Fibroblast of skin of left quadriceps (primary cell): ENCODE measurements at places on chromosomes 16 and 17.
A peak's percentile ranks its signal among the peaks of the same experiment; 100 is the strongest.

GRCh38 chr17:65727832-65728231, 166.4 kb upstream of the AXIN2 start:
- no peak for DNase-seq

- no peak for DNase-seq
Observed at GRCh38 chr17:74340470-74341023, 14.5 kb downstream of the KIF19 start.

DNA sequence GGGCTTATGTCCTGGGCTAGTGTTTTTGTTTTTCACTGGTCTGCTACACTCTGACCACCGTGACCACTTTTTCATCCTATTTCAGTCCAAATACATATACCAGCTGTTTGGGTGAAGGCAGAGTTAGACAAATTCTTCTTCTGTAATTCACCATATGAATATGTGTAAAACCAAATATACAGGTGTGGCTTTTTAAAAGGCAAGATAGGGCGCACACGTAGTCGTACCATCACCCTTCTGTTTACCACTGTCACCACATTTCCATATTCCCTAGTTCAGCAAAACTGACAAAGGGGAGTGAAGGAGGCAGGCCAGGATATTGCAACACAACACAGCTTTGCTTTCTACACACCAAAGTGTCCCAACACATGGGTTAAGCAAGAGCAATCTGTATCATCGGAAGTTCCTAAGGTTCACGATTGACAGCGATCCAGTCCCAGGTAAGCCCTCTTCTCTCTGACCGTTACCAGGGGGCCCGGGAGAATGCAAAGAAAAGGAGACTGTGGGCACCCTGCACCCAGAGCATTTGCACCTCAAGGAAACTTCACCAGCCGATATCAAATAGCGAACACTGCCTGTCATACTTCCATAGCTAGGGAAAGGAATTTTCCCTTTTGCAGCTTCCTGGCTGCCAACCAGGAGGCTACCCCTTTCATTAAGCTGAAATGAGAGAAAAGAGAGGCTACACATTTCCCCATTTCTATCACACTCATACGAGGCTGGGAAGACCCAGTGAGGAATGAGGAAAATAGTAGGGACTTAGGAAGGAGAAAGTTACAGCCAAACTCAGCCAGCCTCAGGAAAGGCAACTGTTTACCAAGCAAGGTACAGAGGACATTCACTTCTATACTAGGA, 23.1 kb downstream of the CREBBP start:
- no peak for DNase-seq

DNA sequence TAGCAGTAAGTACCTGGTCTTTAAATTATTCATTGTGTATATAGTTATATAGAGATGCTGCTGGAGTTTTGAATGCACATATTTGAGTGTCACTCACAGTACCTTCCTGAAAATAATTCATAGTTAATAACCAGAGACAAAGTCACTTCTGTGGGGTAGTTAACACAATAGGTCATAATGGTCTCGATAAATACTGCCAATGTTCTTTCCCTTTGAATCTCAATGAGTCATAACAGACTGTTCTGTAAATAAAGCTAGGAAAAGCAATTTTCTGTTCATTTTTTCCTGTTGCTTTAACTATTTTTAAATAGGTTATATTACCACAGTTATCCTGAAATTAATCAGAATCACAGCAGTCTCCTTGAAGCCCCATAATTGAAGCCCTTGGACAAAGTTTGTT, 87.2 kb downstream of the MAP2K4 start:
- no peak for DNase-seq

GRCh38 chr17:77391668-77392375, 251.1 kb downstream of the SEC14L1 start:
- peak; percentile 90 for DNase-seq

DNA sequence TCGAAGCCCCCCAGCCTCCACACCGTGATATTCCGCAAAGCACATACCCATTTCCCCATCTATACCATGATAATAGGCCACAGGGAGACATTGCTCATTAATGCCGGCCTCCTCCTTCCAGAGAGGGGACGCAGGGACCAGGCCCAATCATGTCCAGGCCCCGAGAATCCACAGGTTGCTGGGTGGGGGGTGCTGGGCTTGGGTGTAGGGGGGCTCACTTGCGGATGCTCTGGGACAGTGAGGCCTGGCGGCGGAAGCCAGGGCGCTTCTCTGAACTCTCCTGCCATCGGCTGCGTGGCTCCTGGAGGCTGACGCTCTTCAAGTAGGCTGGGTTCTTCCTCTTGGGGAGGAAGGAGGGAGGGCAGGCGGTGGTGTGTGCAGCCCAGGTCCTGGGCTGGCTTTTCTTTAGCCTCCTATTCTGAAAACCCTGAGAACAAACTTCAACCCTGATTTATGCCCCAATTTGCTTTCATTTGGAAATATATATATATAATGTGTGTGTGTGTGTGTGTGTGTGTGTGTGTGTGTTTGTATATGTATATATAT, 12.2 kb downstream of the AANAT start:
- no peak for DNase-seq
